NCI-H2081 treated with DMSO at 0.1 percent for 48 hours (cell line): ENCODE measurements at places on chromosomes 3 and 15.

DNA sequence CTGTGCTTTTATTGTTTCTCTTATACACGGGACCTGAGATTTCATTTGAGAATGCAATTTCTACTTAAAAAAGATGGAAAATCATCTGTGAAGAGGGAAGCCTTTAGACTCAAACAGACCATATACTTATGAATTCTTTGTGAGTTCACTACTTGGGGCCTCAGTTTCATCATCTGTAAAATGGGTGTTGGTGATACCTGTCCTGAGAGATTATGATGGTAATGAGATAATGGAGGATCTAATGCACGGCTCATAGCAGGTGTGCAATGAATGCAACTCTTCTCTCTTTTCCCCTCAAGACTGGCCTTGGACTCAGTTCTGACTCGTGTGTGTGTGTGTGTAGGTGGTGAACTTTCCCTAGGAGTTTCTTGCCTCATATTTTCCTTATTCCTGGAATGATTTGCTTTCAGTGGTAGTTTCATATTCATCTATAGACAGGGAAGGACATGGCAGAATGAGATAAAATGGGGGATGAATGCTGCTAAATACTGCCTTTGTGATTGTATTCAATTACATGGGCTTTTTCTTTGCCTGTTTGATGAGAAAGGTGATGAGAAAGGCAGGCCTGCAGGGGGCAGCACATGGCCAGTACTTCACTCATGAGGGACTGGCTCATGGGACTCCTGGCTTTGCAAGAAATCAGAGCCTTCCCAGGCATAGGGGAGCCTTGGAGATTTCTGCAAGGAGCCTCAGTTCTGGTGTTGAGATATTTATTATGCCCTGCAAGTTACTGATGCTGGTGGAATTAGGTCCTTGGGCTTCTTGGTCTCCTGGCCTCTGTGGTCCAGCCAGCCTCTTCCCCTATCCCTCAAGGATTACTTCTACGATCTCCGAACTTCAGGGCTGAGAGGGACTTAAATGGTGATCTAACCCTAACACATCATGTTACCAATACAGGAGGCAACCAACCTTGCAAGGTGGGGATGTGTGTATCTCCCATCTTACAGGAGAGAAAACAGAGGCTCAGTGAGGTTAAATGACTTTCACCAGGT lies 70.7 kb downstream of the RPLP1 start:
- peak; percentile 40 for DNase-seq

DNA sequence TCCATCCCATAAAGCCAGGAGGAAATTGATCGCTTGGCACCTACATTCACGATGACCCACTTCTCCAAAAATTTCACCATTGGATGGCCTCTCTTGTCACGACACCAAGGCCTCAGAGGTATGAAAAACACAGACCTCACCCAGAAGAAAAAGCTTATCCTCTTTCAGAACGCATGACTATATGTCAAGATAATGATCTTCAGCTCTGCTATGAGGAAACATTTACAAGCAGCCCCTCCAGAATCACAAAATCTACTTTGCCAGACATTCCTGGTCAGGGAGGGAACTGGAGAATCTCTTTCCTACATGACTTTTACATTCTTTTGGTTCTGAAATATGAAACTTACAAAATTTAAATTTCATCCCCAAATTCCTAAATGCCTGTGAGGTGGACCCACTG lies 122.7 kb downstream of the WNT5A start:
- no peak for DNase-seq

GRCh38 chr3:58979840-58980239 lies 70.0 kb downstream of the CFAP20DC start:
- DNase-seq: no peak

- no peak for DNase-seq
Observed at GRCh38 chr3:154324919-154325318, 632 bp upstream of the DHX36 start.

- DNase-seq: no peak
Observed at GRCh38 chr15:72797834-72798233, 14.3 kb upstream of the ADPGK start.

DNA sequence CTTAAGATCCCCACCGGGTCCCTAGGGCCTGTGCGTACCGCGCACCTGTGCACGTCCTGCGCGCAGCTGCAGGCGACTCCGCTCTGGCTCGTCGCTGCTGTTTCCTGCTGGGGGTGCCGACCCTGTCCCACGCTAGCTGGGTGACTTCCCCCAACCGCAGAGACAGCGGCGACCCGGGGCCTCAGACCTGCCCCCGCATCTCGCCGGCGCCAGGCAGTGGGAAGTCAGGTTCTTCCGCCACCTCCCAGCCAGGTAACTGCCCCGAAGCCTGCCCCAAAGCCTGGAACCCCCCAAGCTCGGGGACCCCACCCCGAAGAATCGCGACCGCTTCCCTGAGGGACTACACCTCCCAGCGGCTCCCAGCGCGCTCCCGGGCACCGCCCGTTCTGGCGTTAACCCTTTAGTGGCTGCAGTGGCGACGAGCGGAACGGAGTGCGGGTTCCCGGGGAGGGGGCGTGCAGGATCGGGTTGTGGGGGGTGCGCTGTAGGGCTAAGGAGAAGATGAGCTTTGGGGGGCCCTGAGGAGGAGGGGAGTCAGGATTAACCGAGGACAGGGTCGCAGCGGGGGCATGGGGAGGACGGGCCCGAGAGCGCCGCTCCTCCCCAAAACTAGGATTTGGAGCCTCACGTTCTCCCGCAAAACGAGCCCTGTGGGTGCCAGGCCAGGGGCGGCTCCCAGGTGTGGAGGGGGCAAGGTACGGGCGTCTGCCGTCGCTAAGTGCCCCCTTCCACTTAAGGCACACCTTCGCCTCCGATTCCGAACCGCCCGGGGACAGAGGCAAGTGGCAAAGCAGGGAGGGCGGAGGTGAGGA lies 589 bp downstream of the NEIL1 start:
- DNase-seq: no peak

DNA sequence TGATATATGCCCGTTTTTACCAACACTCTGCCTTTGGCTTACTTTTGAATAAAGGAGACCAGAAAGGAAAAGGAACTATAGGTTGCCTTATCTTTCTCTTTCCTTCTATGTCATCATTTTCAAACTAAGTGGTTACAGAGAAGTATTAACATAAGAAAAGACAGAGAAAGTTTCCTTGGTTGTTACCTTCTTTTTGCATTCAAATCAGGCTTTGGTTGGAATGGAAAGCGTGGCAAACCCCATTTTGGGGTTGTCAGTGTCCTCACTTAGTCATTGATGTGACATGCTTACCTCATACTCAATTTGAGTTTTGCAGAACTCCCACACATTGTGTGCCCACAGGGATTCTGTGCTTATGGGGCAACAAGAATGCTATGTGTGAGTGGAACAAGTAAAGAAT lies 3.7 kb upstream of the THRB start:
- DNase-seq: no peak

- DNase-seq: no peak
Observed at GRCh38 chr3:186283651-186284348, 78.2 kb downstream of the DGKG start.

- DNase-seq: no peak
Observed at GRCh38 chr15:38267421-38268022, 14.9 kb downstream of the SPRED1 start.

- DNase-seq: no peak
Observed at GRCh38 chr3:77065750-77066149, 25.9 kb downstream of the ROBO2 start.

DNA sequence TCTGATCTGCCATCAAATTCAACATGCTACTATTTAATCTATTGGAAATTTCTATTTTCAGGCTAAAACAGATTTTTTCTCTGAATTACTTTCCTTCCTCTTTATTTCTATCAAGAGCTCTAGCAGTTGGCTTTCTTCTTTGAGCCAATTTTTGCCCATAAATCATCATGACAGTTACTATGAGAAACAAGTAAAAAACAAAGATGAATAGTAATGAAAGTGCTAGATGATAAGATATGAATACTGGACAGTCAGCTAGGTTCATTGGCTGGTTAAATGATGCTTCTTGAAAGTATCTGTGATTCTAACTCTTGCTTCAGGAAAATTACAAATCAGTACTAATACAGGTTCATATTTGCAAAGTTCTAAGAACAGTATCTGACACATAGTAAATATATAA lies 38.6 kb upstream of the NANOGP8 start:
- DNase-seq: no peak

DNA sequence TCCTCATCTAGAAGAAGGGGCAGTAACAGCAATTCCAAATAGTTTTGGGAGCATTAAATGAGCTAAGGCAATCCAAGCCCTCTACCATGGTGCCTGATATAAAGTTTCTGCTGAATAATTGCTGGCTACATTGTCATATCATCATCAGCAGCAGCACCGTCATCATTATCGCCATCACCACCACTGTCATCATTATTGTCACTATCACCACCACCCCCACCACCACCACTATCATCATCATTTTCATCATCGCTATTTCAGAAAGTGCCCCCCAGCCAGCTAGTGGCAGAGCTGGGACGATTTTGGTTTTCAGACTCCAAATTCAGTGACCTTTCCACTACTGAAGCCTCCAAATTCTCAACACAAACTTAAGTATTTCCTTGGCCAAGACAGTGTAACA lies 15.0 kb downstream of the XCR1 start:
- no peak for DNase-seq

DNA sequence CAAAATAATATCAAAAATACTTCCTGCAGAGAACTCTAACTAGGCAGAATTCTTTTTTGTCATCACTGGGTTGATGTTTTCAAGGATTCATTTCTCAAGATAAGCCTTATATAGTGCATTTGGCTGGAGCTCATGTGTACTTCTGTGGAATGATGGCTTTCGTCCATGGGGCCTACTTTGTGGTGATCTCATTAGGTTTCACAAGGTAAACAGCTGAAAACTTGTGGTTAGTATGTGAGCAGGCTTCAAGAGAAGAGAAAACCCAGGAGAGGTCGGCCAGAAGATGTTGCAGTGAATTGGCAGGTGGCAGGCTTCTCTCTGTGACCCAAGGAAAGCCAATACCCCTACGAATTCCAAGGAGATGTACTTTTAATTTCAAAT lies 121.4 kb upstream of the PHLDB2 start:
- DNase-seq: no peak

DNA sequence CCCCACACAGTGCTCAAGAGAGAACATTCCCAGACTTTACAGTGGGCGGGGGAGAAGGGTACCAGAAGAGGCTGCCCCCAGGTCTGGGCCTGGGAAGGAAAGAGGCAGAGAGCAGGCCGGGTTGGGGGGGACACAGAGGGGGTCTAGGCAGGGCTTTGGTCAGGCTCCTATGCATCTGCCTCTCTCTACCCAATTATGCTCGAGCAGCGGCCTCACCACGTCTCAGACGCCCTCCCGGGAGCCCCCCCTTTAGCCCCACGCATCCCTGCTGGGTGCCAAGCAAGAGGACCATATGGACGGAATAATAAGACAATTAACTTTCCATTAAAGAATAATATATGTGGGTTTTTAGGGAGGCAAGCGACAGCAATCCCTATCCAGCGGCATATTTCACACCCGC lies 32.8 kb downstream of the CACNA2D2 start:
- no peak for DNase-seq

GRCh38 chr3:15470849-15471248 lies 43.5 kb downstream of the EAF1 start:
- DNase-seq: no peak

GRCh38 chr3:169634618-169635236 lies 28.8 kb downstream of the MECOM start:
- no peak for DNase-seq

GRCh38 chr3:123559040-123559861 lies 25.6 kb downstream of the HACD2 start:
- peak; percentile 43 for DNase-seq

GRCh38 chr15:50209809-50210208 lies 27.8 kb downstream of the SLC27A2 start:
- DNase-seq: no peak

GRCh38 chr15:94206463-94207167 lies 24.7 kb upstream of the MCTP2 start:
- DNase-seq: no peak

DNA sequence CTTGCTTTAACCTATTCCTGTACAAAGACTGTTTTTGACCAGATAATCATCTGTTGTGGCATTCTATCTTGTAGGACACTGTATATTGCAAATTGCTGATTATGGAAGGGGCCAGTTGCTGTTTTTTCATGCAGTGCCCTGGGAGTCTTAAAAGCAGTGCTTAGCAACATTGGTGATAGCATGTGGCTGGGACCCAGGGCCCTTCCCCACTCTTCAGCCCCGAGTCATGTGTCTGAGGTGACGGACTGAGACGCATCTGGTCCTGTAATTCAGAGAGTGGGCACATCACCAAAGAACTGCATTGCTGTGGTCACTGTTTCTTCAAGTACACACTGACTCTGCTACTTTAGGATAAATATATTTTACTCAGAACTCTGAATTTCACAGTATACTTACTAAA lies 63.4 kb downstream of the SNRK start:
- DNase-seq: no peak

- DNase-seq: no peak
Observed at GRCh38 chr3:123914829-123915228, 30.7 kb upstream of the MYLK start.

DNA sequence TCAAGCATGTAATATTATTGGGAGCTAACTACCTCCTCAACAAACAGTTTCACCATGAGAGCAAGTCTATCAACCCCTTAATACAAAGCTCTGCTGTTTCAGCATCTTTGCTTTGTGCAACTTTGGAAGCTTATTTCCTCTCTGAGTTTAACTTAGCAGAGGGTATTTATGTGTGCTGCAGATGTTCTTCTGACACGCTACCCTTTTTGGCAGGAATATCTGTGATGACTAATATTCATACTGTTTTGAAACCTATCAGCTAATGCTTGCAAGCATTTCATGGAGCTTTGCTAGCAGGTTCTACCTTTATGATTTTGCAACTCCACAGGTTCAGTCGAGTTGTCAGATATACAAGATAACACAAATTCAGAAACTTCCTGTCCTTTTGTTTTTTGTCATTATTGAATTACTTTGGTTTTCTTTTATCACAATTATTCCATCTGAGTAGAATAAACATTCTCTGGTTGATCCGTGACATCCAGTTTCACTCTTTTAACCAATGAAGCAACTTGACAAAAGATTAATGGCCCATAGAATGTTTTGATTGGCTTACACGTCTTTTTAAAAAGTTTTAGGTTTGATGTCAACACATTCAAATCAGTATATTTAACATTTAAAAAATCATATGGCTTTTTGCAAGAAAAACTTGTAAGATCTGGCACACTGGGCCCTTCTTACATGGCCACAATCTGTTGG lies 1.7 kb upstream of the SLC9A9 start:
- DNase-seq: no peak

- no peak for DNase-seq
Observed at GRCh38 chr15:99965376-99965775, 232.1 kb upstream of the LYSMD4 start.

DNA sequence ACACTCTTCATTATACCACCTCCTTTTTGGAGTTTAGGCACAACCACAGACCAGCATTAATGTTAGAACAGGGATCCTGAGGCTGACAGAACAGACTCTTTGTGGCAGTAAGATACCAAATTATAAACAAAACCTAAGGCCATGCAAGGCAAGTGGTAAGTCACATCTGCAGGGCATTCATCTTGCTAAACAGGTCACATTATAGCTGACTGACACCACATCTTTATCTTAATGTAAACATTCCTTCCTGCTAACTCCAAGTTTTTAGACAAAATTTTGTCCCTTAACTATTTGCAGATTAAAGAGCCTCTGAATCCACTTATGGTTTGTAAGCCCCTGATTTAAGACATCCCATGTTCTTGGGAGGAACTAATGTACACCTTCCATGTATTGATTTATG lies 500.6 kb downstream of the PYDC2 start:
- DNase-seq: no peak
